ENCODE measurements at places on chromosomes 3 and 15.

DNA sequence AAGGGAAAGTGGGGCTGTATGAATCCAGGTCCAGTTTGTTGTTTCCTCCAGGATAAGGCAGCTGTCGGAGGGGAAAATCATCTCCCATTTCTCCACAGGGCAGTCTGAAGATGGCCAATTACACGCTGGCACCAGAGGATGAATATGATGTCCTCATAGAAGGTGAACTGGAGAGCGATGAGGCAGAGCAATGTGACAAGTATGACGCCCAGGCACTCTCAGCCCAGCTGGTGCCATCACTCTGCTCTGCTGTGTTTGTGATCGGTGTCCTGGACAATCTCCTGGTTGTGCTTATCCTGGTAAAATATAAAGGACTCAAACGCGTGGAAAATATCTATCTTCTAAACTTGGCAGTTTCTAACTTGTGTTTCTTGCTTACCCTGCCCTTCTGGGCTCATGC, 911 bp downstream of the CCRL2 start:
- DNase-seq: no peak

GRCh38 chr3:156762631-156763185, 63.4 kb upstream of the LEKR1 start:
- DNase-seq: no peak

GRCh38 chr3:188390775-188391443, 237.0 kb downstream of the LPP start:
- no peak for DNase-seq

DNA sequence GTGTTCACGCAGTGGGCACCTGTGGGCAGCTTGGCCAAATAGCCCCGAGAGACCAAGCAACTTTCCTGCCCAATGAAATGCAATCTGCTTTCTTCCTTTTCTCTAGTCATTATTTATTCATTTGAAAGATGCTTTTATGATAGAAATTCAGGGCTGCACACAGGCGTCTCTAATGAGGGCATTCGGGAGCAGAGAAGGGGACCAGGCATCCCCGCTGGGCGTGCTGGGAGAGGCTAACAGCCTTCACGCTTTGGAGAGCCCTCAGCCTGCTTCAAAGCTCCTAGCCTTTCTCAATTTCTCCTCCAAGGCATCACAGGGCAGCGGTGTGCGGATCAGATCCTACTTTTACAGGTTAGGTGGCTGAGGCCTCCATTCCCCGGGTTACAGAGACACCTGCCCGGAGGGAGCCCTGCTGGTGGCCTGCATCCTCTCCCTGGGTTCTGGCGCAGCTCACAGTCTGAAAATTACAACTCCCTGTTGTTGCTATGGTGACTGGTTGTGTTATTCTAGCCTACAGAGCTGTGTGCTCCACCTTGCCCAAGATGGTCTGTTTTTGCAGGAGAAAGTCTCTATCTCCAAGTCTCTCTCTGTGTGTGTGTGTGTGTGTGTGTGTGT, 21.8 kb upstream of the KLF13 start:
- no peak for DNase-seq

DNA sequence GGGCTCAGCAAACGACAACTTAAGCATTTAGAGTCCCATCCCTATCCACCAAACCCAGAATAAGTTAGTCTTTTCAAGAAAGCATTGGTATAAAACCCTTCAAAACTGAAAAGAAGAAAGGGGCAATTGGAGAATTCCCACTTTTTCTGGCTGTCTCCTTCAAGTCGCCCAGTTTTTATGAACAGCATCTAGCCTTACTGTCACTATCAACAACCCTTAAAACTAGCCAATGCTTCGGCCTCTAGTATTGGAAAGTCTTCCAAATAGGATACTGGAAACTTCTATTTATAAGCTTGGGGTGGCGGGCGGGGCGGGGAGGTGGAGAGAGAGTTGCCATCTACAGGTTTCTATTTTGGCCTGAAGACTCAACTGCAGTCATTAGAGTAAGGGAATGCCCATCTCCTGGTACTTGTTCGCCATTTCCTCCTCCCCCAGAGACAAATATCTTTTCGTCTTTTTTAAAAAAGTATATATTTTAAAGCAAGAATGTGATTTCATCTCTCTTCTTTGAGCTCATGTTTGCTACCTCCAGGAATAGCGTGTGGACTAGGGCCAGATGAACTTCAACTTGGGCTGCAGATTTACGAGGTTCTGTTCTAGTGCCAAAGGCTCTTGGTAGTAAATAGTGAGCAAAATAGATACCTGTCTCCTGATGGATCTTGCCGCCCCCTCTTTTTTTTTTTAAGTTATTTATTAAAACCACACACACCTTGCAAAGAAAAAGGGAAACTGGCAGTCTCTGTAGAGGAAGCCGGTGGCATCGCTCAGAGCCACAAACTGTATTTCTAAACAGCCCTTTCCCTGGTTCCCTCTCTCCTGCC, 2.7 kb downstream of the BCL6 start:
- no peak for DNase-seq

DNA sequence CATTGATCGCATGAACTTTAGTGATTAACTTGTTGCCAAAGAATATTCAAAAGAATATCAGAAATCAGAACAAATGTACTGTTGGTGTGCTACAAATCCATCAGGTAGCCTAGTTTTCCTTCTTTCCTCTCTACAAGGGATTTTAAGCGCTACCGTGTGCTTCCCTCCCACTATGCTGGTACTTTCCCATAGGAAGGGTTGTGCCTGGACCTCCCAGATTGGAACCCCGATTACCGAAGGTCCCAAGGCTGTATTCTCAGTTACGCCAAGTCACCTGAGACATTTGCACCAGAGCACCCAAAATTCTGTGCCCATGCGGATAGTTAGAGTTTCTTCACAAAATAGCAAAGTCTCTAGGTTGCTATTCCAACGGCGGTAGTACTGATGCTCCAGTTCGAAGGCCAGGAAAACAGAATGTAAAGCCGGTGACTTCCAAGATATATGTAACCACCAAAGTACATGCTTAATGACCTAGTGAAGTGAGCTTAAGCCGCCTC, 23.4 kb upstream of the GATM start:
- no peak for DNase-seq

GRCh38 chr15:62781081-62781497, 261.5 kb upstream of the TPM1 start:
- no peak for DNase-seq

DNA sequence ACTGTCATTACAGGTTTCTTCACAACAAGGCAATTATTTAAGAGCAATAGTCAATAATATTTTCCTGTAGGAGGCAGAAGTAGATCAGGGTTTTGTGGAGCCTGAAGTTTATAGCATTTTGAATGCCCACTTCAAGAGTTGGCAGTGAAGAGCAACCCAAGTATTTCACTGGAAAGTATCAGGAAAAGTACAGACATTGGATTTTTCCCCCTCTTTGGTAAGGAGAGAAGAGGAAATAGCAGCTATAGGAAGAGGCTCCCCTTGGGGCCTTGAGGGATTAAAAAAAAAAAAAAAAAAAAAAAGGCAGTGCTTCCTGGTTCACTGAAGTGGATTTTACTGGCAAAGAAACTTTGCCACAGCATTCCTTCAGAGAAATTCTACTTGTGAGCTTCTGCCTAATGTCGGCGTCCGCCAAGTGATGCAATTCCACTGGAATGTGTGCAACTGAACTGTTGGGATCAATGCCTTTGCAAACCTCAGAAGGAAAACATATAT, 5.7 kb upstream of the CNTN6 start:
- DNase-seq: no peak
